ENCODE measurements at places on chromosomes 7 and 10. TPM values are rescaled to one million over a fixed set of nuclear protein-coding genes. Genes with fewer than 3 reads are reported as not detected.
A peak's percentile ranks its signal among the peaks of the same experiment; 100 is the strongest.

GRCh38 chr7:120615703-120616102, 242.2 kb downstream of the TSPAN12 start:
- no peak for DNase-seq

GRCh38 chr10:72038458-72039001, 49.8 kb downstream of the SPOCK2 start:
- DNase-seq: no peak

- DNase-seq: no peak
Observed at GRCh38 chr10:83869898-83870297, 269.4 kb upstream of the GHITM start.

Gene LBX1
- polyA plus RNA-seq: not detected

DNA sequence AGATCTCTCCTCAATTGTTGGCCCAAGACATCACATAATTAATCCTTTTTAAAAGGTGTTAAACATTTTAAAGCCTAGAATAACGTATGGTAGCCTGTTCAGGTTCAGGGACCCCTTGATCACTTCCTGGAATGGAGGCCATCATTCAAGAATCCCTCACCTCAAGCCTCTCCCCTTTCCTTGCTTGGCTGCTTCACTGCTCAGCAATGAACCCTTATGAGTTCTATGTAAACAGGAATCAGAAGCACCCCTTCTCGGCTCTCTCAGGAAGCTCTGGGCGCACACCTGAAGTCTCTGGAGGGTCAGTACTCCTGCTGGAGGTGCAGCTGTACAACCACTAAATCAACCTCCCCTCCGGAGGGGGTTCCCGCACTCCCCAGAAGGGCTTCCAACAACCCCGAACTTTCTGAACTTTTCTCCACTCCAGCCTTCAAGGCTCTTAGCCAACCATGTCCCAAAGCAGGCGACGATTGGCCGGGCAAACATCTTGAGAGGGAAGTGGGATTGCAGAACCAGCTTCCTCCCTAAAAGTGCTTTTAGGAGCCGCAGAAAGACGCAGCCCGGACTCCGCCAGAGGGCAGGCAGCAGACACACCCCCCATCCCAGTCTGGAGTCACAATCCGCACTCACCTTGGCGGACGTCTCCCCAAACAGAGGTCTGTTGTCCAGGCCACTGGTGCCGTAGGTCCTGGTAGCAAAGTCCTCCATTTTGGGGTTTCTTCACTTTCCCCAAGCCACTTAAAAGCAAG, 562 bp downstream of the TMEM243 start:
- DNase-seq: peak; percentile 50

- DNase-seq: no peak
Observed at GRCh38 chr7:141480953-141481352, 70.3 kb upstream of the AGK start.

GRCh38 chr10:106592396-106592795, 572.1 kb downstream of the SORCS1 start:
- DNase-seq: no peak

DNA sequence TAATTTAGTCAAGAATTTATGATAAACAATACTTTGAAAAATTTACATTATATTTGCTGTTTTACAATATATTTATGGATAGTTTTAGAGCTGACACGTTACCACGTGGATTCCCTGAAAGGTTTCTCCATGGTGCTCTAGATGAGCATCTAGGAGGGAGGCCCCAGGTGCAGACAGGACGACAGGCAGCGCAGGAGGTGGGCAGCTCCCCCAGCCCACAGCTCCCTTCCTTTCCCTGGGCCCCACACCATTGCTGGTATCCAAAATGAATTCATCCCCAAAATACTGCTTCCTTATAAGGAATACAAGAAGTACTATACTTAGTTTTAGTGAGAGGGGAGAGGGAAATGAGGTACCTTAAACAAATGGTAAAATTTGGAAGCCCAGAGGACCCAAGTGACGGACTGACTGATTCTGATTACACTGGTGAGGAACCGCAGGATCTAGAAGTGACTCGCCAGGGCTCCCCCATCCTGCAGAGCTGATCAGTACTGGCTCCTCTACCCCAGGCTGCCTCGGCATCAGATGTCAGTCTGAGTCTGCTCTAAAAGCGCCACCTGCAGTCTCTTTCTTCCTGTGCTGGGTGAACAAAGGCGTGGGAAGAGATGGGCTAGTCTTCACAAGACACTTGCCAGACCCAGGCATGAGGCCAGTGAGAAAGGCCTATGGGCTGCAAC, 89.2 kb downstream of the DLG5 start:
- no peak for DNase-seq

Gene LRRC17
- polyA plus RNA-seq: 0.05 TPM

Gene UTF1
- polyA plus RNA-seq: not detected

DNA sequence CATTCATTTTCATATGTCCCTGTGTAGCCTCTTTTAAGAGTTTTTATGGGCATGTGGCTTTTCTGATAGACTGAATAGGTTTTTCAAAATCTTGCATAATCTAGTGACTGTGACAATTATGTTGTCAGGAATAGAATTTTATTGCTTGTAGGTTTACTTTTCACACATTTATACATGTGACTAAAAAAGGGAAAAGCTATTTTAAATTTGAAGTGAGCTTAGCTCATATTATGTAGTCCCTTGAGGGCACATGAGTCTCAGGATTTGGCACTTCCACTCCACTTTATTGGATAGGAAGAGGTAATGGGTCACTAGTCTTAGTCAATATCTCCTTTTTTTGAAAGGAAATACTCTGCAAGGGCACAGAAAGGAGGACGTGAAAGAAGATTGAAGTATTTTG, 247.3 kb downstream of the SUGCT start:
- DNase-seq: no peak

Gene CLCN1
- 0.03 TPM for polyA plus RNA-seq

DNA sequence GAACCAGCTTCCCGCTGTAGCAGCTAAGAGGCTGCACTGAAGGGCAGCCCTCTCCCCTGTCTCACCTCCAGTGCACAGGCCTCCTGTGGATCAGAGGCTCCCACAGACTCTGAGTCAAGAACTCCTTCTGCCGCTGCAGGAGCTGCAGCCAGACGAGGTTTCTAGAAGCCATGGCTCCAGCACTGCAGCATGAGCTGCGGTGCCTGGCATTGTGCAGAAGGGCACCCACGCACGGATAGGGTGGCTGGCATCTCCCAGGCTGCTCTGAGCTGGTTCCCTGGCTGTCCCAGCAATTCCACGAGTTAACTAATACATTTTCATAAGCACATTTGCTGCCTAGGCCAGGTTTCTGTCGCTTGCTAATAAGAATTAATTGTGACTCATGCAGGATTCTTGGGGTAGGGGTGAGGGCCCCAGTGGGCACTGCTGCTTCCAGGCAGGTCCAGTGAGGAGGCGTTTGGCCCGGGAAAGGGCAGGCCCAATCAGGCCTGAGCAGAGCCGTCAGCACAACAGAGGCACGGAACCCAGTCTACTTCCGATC, 594.2 kb downstream of the DNAJB6 start:
- DNase-seq: no peak

GRCh38 chr7:17010637-17011300, 129.0 kb upstream of the AGR3 start:
- no peak for DNase-seq

- DNase-seq: no peak
Observed at GRCh38 chr7:91140982-91141381, 123.3 kb upstream of the FZD1 start.

- DNase-seq: no peak
Observed at GRCh38 chr7:154916856-154917807, 85.8 kb downstream of the PAXIP1 start.

All from A549 (cell line).